Muscle of arm (tissue), 14 donors: ENCODE measurements at places on chromosomes 2 and 18.

GRCh38 chr18:60966876-60967275 lies 366.4 kb upstream of the CDH20 start:
- no peak for DNase-seq

DNA sequence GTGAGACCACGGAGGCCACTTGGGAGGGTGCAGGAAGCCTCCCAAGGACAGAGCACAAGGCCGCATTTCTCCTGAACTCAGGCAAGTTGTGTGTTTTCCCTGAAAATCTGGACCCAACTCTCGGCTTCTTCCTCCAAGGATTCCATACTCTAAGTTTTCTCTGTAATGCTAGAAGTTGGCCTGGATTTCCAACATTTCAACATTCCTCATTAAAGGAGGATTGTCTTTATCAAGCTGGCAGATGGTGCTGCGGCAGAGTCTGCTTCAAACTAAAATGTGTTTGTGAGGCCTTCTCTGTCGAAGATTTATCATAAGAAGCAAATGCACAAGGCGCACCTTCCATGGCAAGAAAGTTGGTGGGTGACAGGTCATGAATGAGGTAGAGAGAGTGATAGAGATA lies 94.4 kb upstream of the SATB2 start:
- no peak for DNase-seq

GRCh38 chr2:120670371-120670770 lies 65.3 kb upstream of the GLI2 start:
- DNase-seq: no peak

DNA sequence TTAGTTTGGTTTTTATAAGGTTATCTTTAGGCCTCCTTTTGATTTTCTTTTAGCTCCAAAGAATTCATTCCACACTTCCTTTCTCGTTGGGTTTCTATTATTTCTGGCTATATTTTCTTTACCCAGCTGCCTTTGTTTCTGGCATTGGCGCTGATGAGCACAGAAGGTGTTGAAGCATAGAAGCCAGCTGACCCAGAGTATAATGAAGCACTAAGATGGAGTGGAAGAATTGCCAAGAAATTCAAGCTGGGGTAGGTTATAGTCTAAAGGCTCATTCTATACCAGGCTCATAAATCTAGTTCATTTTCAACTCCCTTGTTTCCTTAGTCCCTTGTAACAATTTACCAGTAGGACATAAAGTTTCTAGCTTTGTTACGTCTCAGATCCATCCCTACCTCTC lies 169.5 kb downstream of the HRH4 start:
- DNase-seq: no peak

DNA sequence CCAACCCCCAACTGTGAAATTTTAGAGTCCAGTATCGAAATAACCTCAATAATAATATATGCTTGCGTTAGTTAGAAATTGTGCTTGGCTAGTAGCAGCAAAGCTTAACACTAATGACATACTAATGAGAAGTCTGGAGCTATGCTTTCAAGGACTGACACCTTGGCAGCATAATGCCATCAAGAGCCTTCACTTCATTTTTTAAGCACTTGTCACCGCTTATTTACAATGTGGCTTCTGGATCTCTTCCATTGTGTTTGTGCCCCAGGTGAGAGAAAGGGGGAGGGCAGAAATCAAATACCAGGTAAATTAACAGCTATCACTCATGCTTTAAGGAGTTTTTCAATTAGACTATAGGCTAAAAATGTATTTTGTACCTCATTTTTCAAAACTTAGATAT lies 101.5 kb downstream of the CDH7 start:
- DNase-seq: no peak

- DNase-seq: no peak
Observed at GRCh38 chr2:212721026-212721451, 182.4 kb upstream of the ERBB4 start.

GRCh38 chr2:211216221-211216620 lies 659.8 kb downstream of the CPS1 start:
- no peak for DNase-seq

DNA sequence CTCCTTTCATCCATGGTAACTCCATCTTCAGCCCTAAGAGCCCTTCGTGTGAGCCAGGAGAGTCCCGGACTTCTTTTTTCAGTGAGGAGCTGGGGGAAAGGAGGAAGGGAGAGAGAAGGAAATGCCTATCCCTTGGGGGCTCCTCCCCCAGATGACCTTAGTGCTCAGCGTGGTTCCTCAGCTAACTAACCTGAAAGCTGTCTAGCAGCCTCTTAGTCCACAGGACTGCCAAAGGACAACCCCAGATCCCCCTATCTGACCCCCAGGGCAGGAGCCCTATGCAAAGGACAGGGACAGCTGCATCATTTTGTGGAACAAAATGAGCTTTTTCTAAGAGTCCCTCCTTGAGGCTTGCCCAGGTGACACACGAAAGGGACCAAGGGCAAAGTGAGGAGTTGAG lies 7.9 kb downstream of the SPR start:
- no peak for DNase-seq

DNA sequence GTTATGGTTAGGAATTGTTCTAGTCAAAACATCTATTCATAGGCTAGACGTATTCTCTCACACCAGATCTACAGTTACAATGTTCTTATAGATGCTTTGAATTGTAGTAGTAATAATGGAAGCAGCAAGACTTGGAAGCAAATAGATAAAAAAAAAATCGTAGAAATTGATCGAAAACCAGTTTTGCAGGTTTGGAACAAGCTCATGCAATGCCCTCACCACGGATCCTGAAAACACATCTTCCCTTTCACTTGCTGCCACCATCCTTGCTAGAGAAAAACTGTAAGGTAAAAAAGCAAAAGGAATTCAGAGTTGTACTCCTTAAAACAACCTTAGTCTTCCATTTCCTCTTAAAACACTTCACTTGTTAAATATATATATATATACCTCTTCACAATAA lies 4.4 kb downstream of the SULT1C4 start:
- no peak for DNase-seq

DNA sequence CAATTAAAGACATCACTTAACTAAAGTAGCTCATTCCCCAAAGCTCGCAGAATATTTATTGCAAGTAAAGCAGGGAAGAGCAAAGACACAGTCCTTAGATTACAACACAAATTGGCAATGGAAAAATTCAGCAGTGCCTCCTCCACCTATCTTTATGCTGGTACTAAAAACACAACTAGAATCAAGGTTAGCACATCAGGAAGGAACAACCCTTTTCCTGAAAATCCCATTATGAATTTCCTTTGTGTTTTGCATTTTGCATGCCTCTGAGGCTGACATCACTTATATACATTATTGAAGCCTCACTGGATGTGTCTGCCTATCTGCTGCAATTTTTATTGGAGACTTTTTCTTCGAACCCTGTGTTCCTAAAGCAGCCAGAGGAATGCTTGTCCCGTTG lies 193.8 kb upstream of the STK17B start:
- DNase-seq: no peak

- no peak for DNase-seq
Observed at GRCh38 chr2:69770193-69770702, 28.3 kb downstream of the ANXA4 start.

DNA sequence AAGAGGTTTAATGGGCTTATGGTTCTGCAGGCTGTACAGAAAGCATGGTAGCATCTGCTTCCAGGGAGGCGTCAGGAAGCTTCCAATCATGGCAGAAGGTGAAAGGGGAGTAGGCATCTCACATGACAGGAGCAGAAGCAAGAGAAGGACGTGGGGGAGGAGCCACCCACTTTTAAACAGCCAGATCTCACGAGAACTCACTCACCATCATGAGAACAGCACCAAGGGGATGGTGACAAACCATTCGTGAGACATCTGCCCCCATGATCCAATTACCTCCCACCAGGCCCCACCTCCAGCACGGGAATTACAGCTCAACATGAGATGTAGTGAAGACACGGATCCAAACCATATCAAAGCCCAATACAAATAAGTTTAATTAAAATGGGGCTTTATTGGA lies 113.8 kb downstream of the ATL2 start:
- no peak for DNase-seq

GRCh38 chr2:215848698-215849097 lies 164.7 kb downstream of the MREG start:
- no peak for DNase-seq

GRCh38 chr2:120910956-120911951 lies 175.6 kb downstream of the GLI2 start:
- DNase-seq: no peak

GRCh38 chr18:31634331-31634713 lies 42.6 kb downstream of the TTR start:
- no peak for DNase-seq

- DNase-seq: no peak
Observed at GRCh38 chr18:13545955-13546354, 180.4 kb downstream of the FAM210A start.

- no peak for DNase-seq
Observed at GRCh38 chr2:156380117-156380645, 47.7 kb upstream of the NR4A2 start.

DNA sequence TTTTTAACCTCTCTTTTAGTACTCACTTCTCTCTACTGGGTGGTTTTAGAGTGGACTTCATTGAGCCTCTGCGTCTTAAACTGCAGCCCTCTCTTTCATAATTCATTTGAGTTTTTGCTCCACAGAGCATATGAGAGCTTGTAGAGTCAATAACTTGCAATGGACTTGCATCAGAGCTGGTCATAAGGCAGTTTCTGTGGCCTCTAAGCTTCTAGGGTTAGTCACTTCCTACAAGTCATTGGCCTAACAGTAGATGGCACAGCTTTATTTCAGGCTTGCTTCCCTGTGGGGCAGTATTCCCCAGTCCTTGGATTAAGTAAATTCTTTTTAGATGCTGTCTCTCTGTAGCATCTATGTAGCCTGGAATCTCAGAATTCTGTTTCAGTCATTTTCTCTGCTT lies 1435.7 kb downstream of the LRP1B start:
- no peak for DNase-seq

DNA sequence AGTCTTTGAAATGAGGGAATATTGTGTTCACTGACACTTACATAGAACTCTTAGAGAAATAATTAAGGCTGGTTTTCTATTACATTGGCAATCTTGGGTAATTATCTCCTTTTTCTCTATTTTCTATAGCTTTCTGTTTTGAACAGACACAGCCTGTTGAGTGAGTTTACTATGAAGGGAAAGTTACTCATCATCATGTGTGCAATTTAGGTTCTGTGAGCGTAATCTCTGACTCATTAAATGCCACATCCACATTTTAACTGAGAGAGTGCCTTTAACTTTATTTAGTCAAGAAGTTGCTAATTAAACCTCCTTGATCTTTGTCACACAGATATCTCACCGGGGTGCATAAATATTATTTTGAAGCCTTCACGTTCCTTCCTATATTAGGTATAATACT lies 174.0 kb upstream of the SLC8A1 start:
- DNase-seq: no peak
